ENCODE measurements at places on chromosomes 12 and 14.

GRCh38 chr12:53568809-53569557 is 57.2 kb downstream of the ATF7 start:
- no peak for DNase-seq

GRCh38 chr12:120846721-120847120 is 57.4 kb downstream of the SPPL3 start:
- DNase-seq: no peak

DNA sequence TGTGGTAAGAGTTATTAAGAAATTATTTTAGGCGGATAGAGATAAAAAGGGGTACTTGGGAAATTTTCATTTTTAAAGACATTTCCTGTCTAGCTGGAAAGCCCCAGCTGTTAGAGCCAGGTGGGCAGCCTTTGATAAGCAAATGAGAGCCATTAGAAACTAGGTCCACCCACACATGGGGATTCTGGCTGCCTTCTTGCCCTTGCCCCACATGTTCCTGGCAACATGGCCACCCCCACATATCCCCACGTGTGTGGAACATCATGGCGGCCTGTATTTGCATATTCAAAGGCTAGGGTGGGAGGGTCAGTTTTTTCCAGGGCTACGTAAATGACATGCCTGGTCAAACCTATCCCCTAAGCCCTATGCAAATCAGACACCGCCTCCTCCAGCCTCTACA is 1382.1 kb downstream of the AACS start:
- DNase-seq: no peak

DNA sequence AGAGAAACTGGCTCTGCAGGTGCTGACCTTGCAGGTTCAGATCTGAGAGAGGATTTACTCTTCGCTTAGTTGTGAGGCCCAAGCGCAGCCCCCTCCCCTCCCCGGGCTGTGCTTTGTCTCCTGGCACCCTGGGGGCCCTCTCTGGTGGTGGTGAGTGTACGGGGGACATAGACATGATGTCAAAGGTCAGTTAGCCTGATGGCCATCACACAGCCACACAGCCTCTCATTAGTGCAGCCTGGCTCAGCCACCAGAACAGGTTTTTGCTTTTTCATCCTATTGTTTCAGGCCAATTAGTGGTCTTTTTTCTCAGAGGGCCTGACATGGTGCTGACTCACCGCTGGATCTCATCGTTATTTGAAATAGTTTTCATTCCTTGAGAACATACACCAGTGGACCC is 437.9 kb downstream of the AACS start:
- no peak for DNase-seq

GRCh38 chr12:68803948-68804656 is 3.9 kb upstream of the MDM2 start:
- DNase-seq: no peak

GRCh38 chr14:64965356-64966000 is 6.7 kb downstream of the RAB15 start:
- DNase-seq: no peak

DNA sequence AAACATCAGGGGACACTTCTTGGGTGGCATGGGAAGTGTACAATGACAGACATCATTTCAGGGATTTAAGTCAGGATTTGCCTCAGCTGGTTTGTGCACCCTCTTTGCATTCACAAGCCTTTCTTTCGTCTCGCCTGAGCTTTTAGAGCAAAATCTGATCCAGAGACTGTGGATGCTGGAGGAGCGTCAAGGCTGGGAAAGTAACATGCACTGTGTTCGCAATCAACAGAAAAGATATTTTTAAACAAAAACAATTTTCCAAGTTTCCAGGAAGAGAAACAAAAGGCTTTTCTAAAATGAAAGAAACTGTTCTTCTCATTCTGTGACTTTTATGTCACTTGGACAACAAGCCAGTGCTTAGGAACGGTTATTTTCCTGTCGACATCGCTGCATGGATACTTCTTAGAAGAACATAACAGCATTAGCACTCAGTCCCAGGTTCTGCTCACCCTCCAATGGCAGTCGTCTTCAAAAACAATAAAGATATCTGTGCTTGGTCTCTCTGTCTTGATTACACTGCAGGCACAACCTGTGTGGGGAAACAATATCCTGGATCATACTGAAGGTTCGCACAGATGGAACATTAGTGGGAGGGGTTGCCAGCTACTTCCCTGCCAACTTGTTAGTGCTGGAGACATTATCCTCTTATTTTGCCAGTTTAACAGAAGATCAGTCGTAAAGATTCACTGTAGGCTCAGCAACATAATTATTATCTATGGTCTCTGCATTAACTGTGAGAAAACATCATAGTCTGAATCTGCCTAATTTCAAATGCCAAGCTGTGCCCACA is 403.3 kb upstream of the ATP2B1 start:
- no peak for DNase-seq

GRCh38 chr12:98446682-98447081 is 68.7 kb upstream of the TMPO start:
- no peak for DNase-seq

DNA sequence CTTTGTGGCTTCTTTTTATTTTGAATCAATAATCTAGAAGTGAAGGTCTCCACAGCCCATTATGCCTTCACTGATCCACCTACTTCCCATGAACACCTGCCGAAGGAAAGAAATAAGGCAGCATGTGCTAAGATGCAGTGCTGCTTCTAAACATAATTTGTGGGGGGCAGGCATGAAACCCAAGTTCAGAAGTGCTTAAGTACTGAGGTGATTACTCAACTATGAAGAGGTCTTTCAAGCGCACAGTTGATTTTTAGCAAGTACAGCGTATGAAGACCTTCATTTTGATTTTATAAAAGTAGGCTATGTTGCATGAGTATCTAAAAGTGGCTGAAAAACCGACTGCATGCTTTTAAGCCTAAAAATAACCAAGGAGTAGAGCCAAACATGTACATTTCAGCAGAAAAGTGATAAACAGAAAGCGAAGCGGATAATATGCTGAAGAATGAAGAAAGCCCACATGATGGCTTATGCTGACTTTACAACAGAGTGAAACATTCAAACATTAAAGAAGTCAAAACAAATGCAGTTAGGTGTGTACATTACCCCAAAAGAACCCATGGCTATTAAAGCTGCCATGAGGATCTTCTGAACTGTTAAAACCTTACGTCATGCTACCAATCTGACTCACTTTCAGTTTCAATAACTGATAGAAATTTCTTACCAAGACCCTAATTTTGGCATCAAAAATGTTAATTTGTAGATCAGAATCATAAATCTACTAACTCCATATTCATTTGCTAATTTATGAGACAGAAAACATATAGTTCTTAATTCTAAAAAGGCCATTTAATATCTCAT is 29.3 kb downstream of the KICS2 start:
- no peak for DNase-seq

DNA sequence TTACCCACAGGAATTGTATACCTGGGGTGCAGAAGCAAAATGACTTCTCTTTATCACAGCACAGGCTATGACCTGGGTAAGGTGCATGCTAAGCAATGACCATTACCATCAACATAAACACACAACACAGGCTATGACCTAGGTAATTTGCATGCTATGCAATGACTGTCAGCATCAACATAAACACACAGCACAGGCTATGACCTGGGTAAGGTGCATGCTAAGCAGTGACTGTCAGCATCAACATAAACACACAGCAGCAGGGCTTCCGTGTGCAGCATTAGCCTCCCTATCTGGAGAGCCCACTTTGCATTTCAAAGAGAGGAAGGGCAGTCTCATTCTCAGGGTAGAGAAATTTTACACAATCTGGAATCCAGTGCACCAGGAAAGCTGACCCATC is 583.0 kb downstream of the TMEM121 start:
- no peak for DNase-seq

DNA sequence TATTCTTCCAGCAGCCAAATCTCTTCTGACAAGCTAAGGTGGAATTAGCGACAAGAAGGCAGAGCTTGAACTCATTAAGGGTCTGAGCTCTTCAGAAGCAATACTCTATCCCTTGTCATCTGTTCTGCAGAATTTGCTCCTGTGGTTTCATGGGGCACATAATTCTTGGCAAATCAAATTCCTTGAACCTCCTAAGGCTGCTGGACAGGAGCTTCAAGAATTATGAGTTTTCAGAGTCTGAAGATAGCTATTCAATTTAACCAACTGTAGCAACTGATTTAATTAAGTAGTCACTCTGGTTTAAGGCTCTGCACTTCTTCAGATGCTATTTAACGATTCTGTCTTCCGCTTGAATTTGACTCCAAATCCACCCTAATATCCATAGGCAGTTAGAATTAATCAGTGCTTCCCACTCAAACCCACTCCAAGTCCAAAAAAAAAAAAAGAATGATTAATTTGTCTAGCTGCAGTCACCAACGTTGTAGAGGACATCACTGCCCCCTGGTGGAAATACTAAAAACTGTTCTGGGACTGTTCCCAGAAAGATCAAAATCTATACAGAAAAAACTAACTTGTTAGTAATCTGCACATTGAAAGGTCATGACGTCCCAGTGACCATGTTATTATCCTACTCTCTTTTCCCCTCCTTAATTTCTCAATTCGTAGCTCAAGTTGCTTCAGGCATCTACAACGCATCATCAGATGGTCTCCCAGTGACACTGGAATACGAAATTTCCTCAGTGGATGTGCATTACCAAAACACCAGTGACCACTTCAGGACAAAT is 169.9 kb downstream of the KIF21A start:
- peak; percentile 43 for DNase-seq

GRCh38 chr14:22427771-22428231 is 161.2 kb downstream of the DAD1 start:
- DNase-seq: no peak

- DNase-seq: no peak
Observed at GRCh38 chr12:182381-182892, 31.5 kb downstream of the SLC6A12 start.

DNA sequence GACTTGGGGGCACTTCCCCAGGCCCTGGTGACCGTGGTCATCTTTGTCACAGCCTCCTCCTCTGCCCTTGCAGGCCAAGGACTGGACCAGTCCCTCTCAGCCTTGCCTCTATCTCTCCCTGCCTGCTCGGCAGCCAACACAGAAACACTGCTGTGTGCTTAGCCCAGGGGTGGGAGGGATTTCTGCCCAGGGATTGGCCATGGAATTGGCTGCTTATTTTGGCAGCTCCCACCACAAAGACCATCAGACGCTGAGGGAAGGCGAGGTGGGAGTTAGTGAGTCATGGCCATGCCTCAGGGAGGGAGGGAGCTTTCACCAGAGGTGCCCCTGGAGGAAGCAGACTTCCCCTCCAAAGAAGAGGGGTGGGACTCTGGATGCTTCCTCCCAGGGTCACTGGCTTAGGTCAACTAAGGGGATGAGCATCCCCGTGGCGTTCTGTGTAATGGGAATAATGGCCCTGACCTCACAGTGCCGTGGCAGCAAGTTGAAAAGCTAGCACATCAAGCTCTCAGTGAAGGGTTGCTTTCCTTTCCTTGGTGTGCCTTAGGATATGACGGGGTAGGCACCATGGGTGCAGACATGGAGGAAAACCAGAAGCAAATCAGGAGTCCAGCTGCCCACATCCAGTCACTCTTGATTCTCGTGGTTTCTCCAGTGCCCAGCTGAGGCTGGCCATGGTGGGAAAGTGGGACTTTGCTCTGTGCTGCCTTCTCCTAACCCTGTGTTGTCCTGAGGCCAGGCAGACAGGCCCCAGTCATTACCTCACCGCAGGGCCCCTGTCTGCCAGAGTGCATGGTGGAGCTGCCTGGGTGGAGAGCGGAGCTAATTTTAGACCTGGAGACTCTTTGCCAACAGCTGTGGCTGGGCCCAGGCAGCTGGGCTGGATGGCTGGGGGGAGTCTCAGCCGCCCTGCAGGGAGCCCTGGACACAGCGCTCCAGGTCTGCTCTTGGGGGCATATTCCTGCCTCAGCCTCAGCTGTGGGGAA is 21.4 kb downstream of the B4GALNT3 start:
- no peak for DNase-seq

GRCh38 chr12:115467531-115467930 is 783.6 kb upstream of the TBX3 start:
- no peak for DNase-seq

DNA sequence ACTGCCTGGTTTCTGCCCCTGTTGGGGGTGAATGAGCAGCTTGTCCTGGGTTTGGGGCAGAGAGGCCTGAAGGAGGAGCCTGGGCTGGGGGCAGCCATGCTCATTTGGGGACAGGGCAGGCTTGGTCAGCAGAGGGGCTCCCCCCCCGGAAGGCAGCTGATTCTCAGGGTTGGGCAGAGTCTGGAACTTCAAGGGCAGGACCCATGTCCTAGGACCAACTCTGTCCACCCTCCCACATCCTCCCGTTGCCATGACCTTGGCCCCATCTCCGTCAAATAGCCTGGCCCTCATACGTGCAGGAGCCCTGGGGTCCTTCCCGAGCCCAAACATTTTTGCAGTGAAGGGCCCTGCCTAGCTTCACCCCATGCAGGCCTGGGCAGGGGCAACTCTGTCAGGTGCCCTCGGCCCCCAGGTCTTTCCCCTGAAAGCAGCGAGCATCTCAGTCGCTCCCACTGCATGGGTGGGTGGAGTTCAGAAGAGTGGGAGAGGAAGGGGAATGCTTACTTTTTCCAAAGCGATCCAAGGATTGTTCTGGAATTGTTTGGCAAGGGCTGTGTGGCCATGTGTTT is 32.6 kb downstream of the TNFAIP2 start:
- no peak for DNase-seq

DNA sequence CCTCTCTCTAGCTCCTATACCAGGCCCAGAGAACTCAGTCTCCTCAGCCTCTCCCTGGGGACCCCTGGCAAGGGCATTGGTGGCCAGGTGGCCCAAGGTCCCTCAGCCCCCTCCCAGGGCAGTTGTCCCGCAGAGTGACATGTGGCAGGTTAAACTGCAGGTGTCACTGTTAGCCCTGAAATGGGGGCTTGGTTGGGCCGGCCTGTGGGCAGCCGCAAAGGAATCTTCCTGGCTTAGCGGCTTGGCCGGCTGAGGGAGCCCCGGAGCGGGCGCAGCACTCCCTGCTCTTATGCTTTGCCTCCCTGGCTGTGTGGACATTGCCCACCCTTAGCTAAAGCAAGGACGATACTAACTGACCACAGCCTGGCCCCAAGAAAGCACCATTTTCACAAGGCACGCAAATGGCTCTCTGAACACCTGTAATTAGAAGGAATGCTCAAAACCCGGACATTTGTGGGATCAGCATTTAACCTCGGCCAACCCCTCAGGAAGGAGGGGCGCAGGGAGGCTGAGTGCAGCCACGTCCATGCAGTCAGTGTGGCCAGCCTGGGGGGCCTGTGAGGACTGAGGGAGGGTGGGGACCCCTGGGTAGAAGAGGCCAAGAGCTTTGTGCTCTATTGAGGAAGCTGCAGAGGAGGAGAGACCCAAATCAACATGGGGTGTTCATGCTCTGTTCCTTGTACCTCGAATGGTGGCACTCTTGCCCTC is 82.2 kb downstream of the PAPOLA start:
- DNase-seq: peak; percentile 26

DNA sequence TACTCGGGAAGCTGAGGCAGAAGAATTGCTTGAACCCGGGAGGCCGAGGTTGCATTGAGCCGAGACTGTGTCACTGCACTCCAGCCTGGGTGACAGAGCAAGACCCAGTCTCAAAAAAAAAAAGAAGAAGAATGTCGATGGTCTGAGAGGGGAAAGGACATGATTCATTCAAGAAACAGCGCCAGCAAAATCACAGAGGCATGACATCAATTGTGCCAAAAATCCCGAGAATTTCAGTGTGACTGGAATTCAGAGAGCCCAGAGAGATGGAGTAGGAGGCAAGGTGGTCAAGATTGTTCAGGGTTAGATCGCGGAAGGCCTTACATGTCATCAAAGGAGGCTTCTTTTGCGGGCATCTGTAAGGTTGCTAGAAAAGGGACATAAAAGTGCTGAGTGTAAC is 483.3 kb downstream of the VRK1 start:
- no peak for DNase-seq

- no peak for DNase-seq
Observed at GRCh38 chr14:68473794-68474193, 319.1 kb downstream of the ZFP36L1 start.

Measured in NCI-H1930 (cell line).